ENCODE measurements at places on chromosomes 5 and 9.

GRCh38 chr9:138010861-138011260, 133.3 kb downstream of the CACNA1B start:
- DNase-seq: no peak

GRCh38 chr5:15579193-15579990, 79.4 kb downstream of the FBXL7 start:
- DNase-seq: no peak

- no peak for DNase-seq
These were observed 41.5 kb downstream of the SECISBP2 start for GRCh38 chr9:89359751-89360261.

- no peak for DNase-seq
These were observed 113.3 kb downstream of the SNX18 start for GRCh38 chr5:54630738-54631359.

DNA sequence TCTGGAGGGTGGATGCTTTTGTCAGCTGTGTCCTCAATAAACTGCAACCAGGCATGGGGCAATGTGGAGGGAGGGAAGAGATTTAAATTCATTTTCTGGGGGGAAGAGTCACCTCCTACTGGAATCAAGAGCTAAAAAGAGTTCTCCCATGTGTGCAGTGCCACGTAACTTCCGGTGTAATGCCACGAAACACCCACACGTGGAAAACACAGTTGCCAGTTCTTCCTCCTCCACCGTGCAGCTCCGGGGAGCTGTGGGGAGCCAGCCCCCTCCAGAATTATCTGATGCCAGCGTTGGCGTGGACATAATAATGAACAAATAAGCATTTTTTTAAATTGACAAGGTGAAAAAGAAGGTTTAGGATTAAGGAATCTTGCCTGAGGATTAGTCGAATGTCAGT, 32.1 kb upstream of the MED10 start:
- DNase-seq: no peak

DNA sequence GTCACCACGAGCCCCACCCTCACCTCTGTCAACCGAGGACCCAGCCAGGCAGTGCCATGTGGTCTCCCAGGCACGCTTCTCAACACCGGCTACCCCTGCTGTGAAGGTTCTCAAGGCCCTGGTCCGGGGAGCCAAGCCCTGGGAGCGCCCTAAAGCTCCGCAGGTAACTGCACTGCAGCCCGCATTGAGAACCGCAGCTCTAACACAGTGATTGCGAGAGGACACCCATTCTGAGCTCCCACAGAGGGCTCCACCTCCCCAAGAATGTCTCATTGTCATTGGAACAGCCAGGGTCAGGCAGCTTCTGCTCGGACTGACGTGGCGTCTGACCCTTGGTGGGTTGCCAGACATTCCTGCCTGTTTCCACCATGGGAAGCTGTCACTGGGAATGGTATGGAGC, 88.3 kb downstream of the ANKRD33B start:
- no peak for DNase-seq

DNA sequence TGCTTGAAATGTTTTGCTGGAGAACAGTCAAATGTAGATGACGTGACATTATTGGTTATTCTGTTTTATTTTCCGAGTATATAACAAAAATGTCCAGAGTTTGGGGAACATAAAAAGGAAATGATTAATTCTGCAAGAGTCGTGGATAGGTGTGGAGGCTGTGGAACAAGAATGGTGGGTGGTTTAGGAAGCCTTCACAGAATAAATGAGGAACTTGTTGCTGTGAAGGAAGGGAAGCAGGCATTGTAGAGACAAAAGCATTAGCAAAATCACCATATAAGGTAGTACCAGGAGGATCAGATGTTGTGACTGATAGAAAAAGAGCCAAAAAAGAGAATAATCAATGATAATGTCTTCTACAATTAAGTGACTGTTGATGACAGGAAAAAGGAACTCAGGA, 66.2 kb upstream of the CNTLN start:
- no peak for DNase-seq

- no peak for DNase-seq
These were observed 6.4 kb upstream of the TTC23L start for GRCh38 chr5:34832568-34832967.

GRCh38 chr5:158514986-158515359, 584.7 kb downstream of the EBF1 start:
- DNase-seq: no peak

- DNase-seq: no peak
These were observed 2.4 kb upstream of the CCDC112 start for GRCh38 chr5:115298811-115299210.

GRCh38 chr5:139677736-139678613, 29.8 kb downstream of the CXXC5 start:
- no peak for DNase-seq

DNA sequence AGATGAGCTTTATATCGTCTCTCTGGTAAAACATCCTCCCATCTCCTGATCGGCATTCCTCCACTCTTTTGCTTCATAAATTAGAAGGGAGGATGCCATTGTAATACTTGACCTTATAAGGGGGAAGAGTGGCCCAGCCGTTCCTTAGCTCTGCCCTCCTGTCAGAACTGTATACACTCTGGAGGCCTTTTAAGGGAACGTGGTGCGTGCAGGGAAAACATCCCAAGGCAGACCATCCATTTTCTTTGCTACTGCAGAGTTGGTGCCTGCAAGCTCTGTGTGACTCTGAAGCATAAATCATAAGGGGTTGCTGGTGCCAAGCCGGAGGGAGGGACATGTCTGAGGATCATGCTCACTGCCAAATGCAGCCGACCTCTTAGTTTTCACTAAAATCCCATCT, 90.4 kb downstream of the PGM5 start:
- no peak for DNase-seq

- peak; percentile 82 for DNase-seq
These were observed 6.1 kb downstream of the SUSD3 start for GRCh38 chr9:93064392-93065134.
